Stimulated activated CD8-positive, alpha-beta memory T cell treated with anti-CD3 and anti-CD28 coated beads, Interleukin-7, amount 100 ng/mL, for 24 hours (primary cell): ENCODE measurements at places on chromosomes 2 and 18.

DNA sequence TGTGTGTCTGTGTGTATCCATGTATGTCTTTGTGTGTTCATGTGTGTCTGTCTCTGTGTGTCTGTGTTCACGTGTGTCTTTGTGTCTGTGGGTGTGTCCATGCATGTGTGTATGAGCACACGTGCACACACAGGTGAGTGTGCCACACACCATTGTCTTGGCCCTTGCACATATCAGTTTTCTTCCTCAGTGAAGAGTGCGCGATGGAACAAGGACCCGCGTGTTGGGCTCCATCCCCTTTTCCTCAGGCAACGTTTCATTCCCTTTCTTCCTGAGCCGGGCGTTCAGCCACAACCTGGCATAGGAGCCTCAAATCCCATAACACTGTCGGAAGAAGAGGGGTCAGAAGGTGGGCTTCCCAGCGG, 74.3 kb downstream of the PTGR3 start:
- no peak for DNase-seq

- DNase-seq = no peak
Measured at GRCh38 chr2:57146951-57147350, 899.7 kb upstream of the VRK2 start.

GRCh38 chr2:236240228-236240990, 23.8 kb downstream of the ASB18 start:
- no peak for DNase-seq

DNA sequence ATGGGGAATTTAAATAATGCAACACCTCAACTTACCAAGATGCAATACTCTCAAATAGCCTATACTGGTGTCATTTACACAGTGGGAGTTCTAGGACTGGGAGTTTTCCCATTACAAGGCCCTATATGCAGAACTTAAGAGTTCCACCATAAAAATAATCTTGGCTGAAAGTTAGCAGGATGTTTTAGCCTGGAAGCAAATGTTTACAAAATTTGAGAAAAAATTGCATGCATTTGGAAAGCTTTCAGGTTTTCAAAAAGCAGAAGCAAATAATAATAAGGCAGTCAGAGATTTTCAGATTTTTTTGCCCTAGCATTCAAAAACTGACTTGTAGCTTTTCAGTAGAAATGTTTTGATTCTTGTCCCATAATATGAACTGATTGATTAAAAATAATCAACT, 397.3 kb downstream of the ARHGAP15 start:
- DNase-seq = no peak

- DNase-seq = no peak
Measured at GRCh38 chr2:26694001-26694400, 1.5 kb downstream of the KCNK3 start.

DNA sequence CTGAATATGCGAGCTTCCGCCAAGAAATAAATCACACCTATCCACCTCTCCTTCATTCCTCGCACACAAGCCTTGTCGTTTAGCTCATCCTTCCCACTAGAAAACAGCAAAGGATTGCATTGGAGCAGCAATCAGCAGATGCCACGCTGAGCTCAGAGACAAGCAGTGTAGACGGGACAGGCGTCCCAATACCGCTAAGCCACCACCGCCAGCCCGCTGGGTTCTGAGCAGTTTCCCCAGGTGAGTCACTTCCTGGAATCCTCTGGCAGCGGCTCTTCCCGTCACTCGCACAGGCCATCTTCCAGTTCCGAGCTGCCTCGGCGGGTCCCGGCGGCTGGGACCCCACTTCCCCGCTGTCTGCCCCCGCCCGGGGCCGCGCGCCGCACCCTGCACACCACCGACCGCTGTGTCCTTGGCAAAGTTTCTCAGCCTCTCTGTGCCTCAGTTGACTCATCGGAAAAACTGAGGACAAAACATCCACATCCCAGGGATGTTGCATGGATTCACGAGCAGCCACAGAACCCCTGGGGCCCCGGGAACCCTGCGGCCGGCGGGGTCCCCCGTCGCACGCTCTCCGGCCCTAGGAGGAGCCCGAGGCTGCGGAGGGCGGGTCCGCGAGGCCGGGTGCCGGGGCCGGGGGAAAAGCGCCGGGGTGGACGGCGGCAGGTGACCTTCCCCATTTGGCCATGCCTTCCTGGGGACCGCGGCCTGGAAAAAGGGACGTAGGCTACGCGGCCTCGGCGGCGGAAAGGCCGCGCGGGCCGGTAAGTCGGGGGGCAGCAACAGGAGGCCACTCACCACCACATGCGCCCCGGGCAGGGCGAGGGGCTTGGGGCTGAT, 573 bp downstream of the KDSR start:
- peak; percentile 45 for DNase-seq
